ENCODE measurements at places on chromosomes 1 and 21. TPM values are rescaled to one million over a fixed set of nuclear protein-coding genes. Genes with fewer than 3 reads are reported as not detected.
A peak's percentile ranks its signal among the peaks of the same experiment; 100 is the strongest.

The SLC50A1 gene
- 66.4 TPM for total RNA-seq

- DNase-seq, result no peak
These were observed 86.2 kb downstream of the CLIC6 start for GRCh38 chr21:34754690-34755647.

The RSPH1 gene
- 4.0 TPM for total RNA-seq

- peak; percentile 45 for DNase-seq
These were observed at the start of gene NPR1 for GRCh38 chr1:153678519-153679336. TSS of gene NPR1 (plus strand) at chr1:153678688. CDS start at chr1:153679109, 421 bp downstream.

GRCh38 chr1:182789138-182790076 is at the start of gene NPL:
TSS of gene NPL (plus strand) at chr1:182789773. CDS start at chr1:182794372, 4,599 bp downstream.
- DNase-seq, result peak; percentile 92

- DNase-seq, result no peak
These were observed 23.6 kb downstream of the COA6 start for GRCh38 chr1:234396871-234397270.

Measured in mucosa of descending colon (tissue), 3 donors.